Activated CD4-positive, alpha-beta T cell treated with anti-CD3 and anti-CD28 coated beads, Interleukin-2, amount 50 U/mL, for 4 hours (primary cell): ENCODE measurements at places on chromosomes 1 and 21.

GRCh38 chr1:19067182-19067911 lies 110.9 kb upstream of the IFFO2 start:
- DNase-seq, result no peak

DNA sequence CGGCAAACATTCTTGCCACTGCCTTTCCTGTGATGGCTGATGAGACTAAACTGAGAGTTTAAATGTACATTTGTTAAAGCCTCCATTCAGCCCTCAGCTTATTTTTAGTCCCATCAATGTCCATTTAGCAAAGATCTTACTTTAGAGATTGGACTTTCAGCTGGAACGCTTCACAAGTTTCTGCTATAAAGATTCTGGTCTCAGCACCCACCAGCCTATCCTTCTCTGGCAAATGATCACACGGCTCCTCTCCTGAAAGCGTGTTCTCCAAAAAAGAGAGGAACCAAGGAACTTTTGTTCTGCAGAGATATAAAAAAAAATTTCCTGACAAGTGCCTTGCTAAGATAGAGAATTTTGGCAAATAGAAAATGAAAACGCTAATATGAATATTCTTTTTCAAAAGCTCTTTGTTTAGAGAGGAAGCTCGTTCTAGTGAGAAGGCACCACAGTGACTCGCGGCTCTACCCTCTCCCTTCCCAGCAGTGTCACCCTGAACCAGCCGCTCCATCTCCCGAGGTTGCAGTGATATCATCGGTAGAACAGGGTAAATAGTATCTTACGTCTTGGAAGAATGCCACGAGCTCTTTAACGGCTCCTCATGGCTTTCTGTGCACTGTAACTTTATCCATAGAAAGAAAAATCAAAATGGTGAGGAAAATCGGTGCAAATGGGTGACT lies 200.2 kb downstream of the APP start:
- DNase-seq, result no peak

GRCh38 chr1:206112600-206113301 lies 4.4 kb downstream of the AVPR1B start:
- no peak for DNase-seq

GRCh38 chr1:186775036-186775435 lies 53.7 kb upstream of the PLA2G4A start:
- no peak for DNase-seq
